Astrocyte (in vitro differentiated cells and primary cell): ENCODE measurements at places on chromosomes 16 and 17. TPM values are rescaled to one million over a fixed set of nuclear protein-coding genes. Genes with fewer than 3 reads are reported as not detected.

DNA sequence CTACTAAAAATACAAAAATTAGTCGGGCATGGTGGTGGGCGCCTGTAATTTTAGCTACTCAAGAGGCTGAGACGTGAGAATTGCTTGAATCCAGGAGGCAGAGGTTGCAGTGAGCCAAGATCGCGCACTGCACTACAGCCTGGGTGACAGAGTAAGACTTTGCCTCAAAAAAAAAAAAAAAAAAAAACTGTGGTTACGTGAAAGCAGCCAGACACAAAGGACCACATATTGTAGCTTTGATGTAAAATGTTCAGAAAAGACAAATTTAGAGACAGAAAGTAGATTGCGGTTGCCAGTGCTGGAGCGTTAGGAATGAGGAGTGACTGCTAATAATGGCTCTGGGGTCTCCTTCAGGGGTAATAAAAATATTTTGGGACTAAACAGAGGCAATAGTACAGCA lies 4.0 kb upstream of the MEAK7 start:
- H3K27ac ChIP-seq: no peak overlapping the region
- no peaks in the 10 kb centered on the region for H3K27me3 ChIP-seq
- H3K36me3 ChIP-seq: no peaks in the 10 kb centered on the region
- DNase-seq: no peak

GRCh38 chr17:63700528-63701455 lies 867 bp upstream of the LIMD2 start:
- H3K4me3 ChIP-seq: peak overlapping the region; percentile 33
- peaks cover 11% of the 10 kb centered on the region for H3K4me1 ChIP-seq
- no peak overlapping the region for H3K27ac ChIP-seq
- H3K27me3 ChIP-seq: no peaks in the 10 kb centered on the region
- peaks cover 4% of the 10 kb centered on the region for H3K36me3 ChIP-seq

Gene NKD1
- 9.1 and 9.8 TPM in 2 replicates for total RNA-seq

DNA sequence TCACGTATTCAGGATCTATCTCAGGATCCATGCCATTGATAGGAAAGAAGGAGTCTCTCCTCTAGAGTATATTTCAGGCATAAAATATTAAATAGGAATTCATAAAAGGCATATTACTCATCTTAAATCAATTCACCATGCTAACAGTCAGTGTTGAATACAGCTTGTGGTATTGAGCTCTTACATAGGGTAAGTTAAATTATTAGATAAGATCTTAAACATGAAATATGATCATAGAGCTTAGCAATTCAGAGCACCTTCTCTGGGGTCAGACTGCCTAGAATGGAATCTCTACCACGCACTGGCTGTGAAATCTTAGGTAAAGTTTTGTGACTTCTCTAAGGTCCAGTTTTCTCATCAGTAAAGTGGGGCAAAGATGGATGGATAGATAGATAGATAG lies 20.7 kb downstream of the MARCHF10 start:
- peak overlapping the region; percentile 52 for H3K27ac ChIP-seq
- peaks cover 23% of the 10 kb centered on the region for H3K4me1 ChIP-seq
- peak; percentile 65 for DNase-seq
- H3K36me3 ChIP-seq: no peaks in the 10 kb centered on the region

- no peaks in the 10 kb centered on the region for H3K27me3 ChIP-seq
- H3K4me3 ChIP-seq: no peak overlapping the region
- H3K27ac ChIP-seq: no peak overlapping the region
- no peak for DNase-seq
- no peaks in the 10 kb centered on the region for H3K4me1 ChIP-seq
Measured at GRCh38 chr17:58028578-58028977, 21.5 kb upstream of the SRSF1 start.

- H3K27me3 ChIP-seq: peaks cover 7% of the 10 kb centered on the region
- H3K36me3 ChIP-seq: no peaks in the 10 kb centered on the region
- peak; percentile 51 for DNase-seq
- H3K27ac ChIP-seq: no peak overlapping the region
- no peak overlapping the region for H3K4me3 ChIP-seq
Measured at GRCh38 chr16:82470620-82471152, 156.1 kb upstream of the CDH13 start.

Gene DNASE1L2
- 1.2 and 1.3 TPM in 2 replicates for total RNA-seq

Gene FOXJ1
- total RNA-seq: 0.31 and 0.48 TPM in 2 replicates
